ENCODE measurements at places on chromosomes 1 and 21. TPM values are rescaled to one million over a fixed set of nuclear protein-coding genes. Genes with fewer than 3 reads are reported as not detected.

FAM177B gene
- not detected for total RNA-seq

DNA sequence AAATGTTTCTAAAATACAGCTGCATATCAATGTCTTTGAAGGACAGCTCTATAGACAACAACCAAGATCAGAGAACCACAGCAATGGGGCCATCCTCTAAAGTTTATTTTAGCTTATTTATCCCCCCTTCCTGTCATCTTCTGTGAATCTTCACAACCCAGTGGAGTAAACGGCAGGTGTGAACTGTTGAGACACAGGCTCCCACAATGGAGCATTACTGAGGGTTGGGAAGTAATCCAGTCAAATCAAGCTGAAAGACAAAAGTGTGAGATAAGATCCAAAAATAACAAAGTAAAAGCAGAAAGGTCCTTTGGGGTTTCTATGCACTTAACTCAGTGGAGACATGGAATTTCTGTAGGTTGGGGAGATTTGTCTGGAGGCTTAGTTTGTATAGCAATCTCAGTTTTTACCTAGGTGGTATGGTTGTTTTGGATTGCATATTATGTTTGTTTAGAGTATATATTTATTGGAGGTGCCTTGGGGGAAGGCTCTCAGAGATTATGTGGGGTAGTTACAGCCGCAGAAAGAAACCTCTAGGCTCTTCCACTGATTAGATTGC is 286.9 kb upstream of the ADGRL2 start:
- DNase-seq, result no peak
- peaks cover 65% of the 10 kb centered on the region for H3K4me1 ChIP-seq
- peak overlapping the region; percentile 0 for H3K27ac ChIP-seq
- no peaks in the 10 kb centered on the region for H3K27me3 ChIP-seq

C1orf185 gene
- total RNA-seq, result not detected

- no peak overlapping the region for H3K27ac ChIP-seq
- H3K4me1 ChIP-seq, result peaks cover 30% of the 10 kb centered on the region
- no peaks in the 10 kb centered on the region for H3K27me3 ChIP-seq
- peaks cover 2% of the 10 kb centered on the region for H3K36me3 ChIP-seq
Observed at GRCh38 chr1:25580927-25581326, 35.7 kb upstream of the MAN1C1 start.

DNA sequence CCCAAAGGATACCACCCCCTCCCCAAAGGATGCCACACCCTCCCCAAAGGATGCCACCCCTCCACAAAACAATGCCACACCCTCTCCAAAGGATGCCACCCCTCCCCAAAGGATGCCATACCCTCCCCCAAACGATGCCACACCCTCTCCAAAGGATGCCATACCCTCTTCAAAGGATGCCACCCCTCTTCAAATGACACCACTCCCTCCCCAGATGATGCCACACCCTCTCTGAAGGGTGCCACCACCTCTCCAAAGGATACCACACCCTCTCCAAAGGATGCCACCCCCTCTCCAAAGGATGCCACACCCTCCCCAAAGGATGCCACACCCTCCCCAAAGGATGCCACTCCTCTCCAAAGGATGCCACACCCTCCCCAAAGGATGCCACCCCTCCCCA is 21.6 kb upstream of the TRIM17 start:
- peaks cover 3% of the 10 kb centered on the region for H3K4me1 ChIP-seq
- no peak overlapping the region for H3K4me3 ChIP-seq
- no peak overlapping the region for H3K27ac ChIP-seq

All from WTC11 (cell line).